ENCODE measurements at places on chromosomes 3 and 15.

DNA sequence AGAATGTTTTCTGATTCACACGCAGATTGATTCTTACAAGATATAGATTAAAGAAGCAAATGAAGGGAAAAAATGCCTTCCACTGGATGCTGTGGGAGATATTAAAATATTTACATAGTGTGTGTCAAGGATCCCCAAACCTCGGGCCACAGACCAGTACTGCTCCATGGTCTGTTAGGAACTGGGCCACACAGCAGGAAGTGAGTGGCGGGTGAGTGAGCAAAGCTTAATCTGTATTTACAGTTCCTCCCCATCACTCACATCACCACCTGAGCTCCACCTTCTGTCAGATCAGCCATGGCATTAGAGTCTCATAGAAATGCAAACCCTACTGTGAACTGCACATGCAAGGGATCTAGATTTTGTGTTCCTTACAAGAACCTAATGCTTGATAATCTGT is 552.6 kb upstream of the GOLIM4 start:
- DNase-seq, result no peak

DNA sequence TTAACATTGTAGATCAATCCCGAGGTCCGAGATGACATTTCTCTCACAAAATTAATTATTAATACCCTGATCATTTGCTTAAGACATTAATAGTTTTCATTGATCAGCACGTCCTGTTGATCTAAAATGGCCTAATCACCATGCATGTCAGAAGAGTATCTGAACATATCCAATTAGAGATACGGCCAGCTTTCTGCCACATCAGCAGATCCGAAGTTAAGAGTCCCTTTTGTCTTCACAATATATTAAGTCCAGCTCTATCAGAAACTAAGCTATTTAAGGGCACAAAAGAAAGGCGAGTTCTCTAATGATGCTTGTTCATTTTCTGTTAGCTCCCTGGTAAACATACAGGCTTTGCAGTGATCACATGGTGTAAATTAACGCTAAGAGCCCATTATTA is 470.3 kb downstream of the CNTN4 start:
- DNase-seq, result no peak

DNA sequence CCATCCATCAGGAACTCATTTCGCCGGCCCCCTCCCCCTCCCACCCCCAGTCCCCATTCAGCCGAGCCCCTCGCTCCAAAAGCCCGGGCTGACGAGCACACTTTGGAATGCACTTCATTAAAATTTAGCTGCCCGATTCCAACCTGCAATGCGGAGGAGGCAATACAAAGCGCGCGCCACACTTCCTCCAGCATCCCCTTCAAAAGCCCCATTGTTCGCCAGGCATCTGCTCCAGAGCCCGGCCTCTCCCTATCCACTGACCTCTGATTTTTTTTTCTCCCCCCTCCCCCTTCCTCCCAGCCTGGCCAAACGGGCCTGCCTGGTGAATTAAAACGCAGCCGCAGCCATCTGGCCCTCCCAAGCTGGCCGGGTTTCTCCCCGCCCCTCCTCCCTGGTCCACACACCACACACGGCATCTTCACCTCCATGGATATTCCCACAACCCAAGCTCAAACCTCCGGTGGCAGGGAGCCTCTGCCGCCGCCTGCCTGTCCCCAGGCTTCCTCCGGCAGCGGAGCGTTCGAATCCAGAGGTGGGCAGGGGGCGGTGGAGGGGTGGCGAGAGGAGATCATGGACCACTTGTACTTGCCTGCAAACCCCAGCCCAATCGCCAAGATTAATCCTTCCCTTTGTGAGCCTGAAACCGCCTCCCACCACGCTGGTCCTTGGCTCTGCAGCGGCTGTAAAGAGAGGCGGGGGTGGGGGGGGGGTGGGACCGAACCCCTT is 441.3 kb downstream of the MAGI1 start:
- no peak for DNase-seq

DNA sequence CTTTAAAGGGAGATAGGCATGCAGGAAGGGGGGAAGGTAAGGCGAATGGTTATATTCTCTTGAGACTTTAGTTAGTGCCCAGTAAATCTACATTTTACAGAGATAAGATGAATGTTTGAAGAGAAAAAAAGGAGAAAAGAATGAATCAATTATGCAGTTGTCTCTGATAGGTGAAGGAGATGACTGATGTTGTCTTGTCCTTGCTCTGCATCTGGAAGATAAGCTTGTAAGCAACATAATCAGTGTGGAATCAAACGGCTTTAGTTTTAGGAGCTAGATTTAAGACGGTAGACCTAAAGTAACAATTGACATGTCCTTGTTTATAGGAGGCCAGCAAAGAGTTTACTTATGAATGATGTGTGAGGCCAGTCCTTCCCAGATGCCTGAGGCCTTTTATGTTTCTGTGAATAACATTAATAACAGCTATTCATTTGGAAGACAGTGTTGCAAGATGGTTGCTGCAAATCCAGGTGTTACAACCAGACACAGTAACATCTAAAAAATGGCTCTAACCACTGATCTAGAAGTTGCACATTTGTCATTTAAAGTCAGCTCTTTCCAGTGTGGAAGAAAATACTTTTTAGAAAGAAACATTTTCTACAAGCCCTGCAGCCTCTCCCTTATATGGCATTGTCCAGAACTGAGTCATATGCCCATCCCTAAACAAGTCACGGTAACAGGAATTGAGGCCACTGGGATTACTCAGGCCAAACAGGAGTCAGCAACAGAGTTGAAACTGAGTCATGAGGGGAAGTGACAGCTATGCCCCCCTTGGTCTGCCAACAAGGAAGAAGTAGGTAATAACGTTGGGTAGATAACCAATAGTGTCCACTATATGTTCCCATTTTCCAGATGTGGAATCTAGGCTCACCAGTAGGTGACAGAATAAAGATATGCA is 77.5 kb upstream of the FBN1 start:
- DNase-seq, result no peak

DNA sequence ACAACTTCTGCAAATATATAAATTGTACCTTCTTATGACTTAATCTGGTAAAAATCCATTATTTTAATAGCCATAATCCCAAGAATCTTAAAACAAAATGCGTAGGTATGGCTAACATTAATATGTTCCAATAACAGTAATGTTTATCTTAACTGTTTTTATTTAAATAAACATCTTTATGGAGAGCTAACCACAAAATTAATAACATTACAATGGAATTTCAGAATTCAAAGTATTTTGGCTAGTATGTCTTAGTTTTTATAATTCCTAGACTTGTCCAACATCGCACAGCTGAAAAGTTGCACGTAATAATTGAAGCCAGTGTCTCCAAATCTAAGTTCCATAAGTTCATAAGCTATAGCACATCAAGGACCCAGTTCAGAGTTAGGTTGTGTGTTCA is 47.6 kb downstream of the ANKRD28 start:
- DNase-seq, result no peak

DNA sequence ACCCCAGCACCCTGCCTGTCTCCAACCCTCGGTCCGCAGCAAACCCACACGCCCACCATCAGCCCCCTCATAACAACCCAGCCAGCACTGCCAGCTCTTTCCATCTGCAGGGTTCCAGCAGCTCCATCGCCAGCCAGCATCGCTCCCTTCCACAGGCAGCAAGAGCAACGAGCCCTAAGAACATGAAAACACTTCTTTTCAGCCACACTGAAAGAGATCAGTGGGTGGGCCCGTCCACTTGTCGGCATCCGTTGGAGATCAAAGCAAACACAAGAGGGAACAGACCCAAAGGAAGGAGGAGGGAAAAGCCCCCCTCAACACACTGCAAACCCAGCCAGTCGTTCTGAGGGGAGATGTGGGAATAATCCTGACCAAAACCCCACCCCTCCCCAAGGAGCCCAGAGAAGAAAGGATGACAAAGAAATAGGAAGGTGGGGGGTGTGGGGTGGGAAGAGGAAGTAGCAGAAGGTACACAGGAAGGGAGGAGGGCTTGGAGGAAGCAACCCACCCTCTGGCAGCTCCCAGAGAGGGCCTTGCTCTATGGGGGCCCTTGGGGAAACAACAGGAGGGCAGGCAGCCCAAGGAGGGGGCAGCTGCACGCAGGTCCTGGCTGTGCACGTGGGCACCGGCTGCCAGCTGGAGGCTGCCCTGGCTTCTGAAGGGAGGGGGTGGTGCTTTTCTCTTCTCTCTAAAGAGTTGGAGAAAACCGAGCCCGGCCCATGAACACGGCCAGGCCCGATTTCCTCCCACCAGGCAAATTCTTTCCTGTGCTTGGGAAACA is 473.6 kb upstream of the PROK2 start:
- no peak for DNase-seq

GRCh38 chr3:194561306-194561974 is 71.8 kb downstream of the TMEM44 start:
- DNase-seq, result no peak

Data from activated CD4-positive, alpha-beta T cell treated with anti-CD3 and anti-CD28 coated beads for 1 hour (primary cell).